ENCODE measurements at places on chromosomes 2 and 18.
A peak's percentile ranks its signal among the peaks of the same experiment; 100 is the strongest.

DNA sequence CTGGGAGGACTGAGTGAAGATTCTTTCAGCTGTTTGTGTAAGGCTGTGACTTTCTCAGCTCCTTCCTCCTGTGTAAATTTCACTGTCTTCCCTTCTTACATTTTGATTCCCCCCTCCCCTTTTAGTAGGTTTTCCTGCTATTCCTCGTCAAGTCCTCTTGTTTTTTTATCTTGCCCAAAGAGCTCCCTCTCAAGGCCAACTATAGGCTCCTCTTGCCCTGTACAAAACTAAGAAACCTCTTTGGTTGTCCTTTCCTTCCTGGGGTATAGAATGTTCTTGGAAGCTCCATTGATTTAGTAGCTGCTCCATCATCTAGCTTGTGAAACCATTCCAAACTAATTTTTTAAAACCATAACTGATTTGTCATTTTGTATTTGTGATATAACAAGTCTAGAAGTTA is 7.3 kb downstream of the CCDC121 start:
- no peak for DNase-seq

DNA sequence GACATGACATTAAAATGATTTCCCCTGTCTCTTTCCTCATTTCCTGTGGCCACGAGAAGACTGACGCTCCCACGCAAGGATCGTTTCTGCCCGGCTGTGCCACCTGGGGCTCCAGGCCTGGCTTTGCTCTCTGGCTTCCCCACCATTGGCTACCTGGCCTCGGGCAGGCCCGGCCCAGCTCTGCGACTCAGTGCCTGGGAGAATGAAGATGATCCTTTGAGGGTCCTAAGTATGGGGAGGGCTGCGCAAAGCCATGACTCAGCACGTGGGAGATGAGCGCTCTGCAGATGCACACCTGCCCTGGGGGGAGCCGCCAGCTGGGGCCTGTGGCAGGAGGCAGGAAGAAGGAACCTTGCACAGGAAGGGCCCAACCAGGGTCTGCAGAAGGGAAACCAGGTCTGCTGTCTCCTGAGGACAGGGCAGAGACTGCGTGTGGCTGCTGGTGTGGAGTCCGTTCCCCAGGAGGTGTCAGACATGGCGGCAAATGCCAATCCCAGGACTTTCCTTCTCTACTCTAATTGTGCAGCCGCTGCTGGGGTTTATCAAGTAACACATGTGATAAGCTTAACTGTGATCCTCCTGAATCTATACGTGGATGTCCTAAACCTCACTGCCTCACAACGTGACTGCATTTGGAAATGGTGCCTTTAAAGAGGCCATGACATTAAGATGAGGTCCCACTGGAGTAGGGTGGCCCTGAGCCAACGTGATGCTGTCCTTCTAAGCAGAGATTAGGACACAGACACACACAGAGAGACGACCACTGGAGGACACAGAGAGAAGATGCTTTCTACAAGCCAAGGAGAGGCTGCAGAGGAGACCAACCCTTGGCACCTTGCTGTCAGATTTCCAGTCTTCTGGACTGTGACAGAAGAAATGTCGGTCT is 32.9 kb downstream of the MBP start:
- no peak for DNase-seq

DNA sequence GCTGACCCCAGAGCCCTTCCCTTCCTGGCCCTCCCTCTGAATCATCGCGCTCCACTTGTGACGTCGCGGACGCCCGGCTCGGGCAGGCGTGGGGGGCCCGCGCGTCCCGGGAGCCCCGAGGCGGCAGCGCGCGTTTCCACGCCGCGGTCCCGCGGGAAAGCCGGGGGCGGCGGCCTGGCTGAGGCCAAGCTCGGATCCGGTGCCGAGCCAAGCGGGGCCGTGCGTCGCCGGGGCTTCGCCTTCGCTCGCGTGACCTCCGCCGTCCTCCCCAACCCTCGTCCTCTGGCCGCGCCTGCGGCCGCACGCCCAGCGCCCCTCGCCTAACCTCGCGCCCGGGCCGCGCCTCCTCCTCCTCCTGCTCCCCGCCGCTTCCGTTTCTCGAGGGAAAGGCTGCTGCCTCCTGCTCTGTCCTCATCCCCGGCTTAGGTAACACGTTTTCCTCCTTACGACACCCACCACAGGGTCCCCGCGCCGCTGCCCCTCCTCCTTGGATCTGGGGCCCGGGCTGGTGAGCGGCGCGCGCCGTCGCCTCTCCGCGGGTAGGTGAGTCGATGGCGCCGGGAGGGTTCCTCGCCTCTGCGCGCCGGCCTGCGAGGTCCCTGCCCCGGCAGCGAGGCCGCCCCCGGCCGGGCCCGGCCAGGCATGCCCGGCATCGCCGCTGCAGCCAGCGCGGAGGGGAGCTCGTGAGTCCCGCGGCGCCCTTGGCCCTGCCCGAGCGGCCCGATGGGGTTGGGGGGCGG is at the start of gene INPP1:
Gene INPP1, plus strand, starts transcription at position 54 of the 740 bp plus-strand sequence. CDS start 16,514 bp downstream, outside the sequence.
- peak; percentile 62 for DNase-seq

DNA sequence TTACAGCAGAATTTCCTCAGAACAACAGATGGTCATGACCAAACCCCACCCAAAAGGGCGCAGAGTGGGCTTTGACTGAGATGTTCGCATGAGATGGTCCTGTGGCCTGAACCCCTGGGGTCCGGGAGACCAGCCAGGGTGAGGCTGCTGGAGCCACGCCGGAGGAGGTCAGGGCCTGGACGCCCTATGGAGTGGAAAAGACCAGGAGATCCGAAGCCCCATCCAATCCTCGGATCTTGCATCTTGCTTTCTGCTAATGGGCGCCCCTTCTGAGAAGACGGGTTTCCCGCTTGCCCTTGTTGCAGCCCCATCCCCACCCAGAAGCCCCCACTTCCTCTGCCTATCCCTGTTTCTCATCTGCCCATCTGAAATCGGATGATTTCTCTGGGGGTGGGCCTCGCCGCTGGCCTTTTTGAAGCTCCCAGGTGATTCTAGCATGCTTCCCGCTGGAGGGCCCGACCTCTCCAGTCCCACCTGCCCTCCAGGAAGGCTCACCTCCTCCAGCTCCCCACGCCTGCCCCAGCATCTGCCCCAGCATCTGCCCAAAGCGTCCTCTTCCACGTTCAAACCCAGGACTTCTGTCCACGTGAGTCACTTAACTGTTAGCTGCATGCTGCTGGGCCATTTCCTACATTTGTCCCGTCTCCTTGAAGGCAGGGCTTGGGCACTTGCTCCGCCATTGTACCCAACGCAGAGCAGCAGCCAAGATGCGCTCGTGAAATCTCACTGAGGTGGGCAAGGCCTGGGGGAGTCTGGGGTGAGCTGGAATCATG is 4.3 kb upstream of the CNDP1 start:
- DNase-seq: no peak

GRCh38 chr2:122191331-122191730 is 435.9 kb downstream of the TSN start:
- DNase-seq: no peak

DNA sequence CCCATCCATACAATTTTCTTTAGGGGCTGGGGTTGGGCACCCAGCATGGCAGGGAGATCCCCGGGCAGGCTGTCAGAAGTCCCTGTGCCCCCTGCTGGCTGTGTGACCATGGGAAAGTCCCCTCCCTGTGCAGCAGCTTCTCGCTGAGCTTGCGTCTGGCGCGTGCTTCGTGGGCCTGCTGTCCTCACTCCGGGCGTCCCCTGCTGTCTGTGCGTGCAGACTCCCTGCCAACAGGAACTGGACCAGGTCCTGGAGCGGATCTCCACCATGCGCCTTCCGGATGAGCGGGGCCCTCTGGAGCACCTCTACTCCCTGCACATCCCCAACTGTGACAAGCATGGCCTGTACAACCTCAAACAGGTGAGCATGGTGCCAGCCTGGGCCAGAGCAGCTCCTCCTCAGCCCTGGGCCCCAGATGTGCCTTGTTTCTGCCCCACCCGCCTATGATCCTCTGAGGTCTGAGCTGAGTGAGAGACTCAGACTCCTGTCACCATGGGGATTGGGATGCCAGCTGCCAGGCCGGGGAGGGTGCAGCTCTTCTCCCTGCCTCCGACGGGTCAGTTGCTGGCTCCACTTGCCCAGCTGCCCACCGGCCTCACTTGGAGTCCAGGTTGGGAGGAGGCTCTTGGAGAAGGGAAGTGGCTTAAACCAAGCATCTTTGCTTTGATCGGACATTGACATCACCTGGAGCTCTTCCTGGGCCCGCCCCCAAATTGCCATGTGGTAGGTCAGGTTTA is 28.6 kb downstream of the IGFBP2 start:
- DNase-seq: peak; percentile 85

- no peak for DNase-seq
Observed at GRCh38 chr2:155145758-155146229, 447.3 kb downstream of the KCNJ3 start.

DNA sequence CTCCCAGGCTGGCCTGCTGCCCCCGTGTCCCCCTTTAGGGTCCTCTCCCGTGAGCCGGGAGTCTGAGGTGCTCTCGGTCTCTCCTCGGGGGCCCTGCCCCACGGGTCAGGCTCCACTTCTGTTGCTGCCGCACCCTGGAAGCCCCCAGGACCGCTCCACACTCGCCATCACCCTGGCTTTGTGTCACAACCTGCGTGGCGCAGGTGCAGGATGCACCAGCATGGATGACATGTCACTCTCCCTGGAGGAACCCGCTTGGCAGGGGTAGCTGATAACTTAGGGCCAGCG is 10.8 kb upstream of the ARHGEF4 start:
- no peak for DNase-seq

DNA sequence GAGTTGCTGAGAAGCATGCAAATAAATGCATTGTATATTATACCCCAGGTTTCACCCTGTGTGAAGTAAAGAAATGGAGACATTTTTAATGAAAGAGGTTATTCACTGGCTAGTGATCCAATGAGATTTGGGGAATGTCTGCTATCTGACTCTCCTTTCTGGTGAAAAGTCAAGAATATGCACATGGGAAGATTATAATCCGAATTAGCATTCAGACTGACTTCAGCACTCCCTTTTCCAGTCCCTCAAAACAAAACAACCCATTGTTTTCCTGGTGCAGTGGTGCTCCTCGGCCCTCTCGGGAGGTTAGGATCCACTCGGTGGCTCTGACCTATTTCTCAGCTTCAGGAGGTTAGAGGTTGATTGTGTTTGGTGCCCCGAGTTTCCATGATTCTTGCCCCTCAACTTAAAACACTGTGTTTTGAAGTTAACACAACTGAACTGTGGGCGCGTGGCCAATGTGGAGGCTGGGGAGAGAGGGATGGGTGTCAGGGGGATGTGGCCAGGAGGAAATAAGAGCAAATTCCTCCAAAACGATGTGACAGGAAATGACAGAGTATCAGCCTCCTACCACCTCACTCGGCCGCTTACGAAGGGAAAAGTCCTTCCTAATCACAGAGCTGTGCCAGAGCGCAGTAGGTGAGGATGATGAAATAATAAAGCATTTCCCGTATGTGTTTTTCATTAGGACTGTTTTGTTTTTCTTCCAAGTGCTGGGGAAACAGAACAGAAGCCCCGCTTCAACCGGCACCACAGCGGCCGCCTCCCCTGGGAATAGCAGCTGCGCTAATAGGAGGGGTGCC is 440.1 kb downstream of the MTX2 start:
- DNase-seq: no peak

DNA sequence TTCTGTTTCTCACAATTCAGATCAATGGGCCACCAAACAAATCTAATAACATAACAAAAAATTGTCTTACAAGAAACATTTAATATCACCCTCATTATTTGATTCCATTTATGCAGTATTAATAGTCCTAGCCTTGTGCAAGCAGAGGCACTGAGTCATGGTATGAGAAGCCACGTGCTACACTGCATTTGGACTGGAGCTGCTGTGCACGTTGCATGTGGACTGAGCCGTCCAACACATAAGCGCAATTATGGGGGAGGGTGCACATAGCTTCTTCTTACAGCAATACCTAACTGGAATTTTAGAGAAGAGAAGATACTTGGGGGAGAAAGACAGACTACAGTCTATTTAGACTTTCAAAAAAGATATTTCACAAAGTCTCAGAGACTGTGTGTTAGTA is 329.6 kb upstream of the ID2 start:
- DNase-seq: no peak

GRCh38 chr2:19439081-19439480 is 80.7 kb upstream of the OSR1 start:
- DNase-seq: no peak

DNA sequence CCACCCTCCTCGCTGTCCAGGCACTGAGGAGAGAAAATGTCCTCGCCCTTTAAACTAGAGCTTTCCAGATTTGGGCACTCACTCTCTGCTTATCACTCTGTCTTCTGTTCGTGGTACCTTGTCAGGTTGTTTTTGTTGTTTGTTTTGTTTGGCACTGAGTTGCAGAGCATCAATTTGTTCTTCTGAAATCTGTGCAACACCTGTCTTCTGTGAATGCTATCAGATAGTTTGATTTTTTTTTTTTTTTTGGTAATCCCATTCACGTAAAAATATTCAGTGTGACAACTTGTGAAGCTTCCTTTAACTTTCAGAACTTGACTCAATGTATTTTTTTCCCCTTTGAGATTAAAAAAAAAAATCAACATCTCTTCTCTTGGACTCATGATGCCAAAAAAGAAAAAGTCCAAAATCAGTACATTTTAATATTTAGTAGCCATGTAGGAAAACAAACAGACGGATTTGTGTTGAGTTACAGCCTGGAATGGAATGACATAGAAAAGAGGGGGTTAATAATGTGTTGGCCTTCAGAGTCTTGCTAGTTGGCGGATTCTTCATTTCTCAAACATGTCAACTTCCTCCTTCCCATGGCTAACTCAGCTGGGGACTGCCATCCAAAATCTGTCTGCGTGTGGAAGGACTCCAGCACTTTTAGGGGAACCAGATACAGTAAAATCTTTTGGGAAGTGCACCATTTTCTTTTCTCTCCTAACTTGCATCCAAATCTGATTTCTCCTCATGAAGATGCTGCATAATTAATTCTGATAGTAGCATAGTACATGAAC is 1.6 kb downstream of the TMEM178A start:
- DNase-seq: no peak

DNA sequence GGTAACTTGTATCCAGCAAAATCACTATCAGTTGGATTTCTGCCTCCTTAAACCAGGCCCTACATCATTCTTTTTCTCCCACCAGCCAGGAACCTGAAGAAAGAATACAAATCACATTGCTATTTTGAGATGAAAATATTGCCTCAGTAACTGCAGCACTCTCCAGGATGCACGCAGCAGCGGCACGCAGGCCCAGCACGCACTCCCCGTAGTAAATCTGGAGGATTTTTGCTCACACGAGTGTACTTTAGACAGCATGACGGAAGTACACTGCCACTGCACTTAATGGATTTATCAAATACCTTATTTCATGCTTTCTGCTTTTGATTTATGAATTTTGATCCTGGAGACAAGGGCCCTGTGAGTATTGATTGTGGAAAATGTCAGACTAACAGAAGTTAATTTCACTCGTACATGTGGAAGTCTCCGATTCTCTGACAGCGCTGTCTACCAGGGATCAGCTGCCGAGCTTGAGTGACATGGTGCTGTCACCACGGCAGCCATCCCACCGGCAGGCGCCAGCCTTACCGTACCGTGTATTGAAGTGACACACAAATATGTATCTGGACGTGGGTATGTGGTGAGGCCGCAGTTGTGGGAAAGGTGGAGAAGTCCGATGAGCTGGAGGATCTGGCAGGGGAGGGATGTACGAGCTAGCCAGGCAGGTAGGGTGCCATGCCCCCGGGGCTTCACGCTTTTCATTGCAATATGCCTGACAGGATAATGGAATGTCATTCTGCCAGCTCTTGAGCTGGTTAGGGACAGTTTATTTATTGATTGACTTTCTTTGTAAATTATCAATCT is 863.7 kb downstream of the GALR1 start:
- no peak for DNase-seq

- DNase-seq: no peak
Observed at GRCh38 chr2:27014771-27015433, 17.9 kb upstream of the TMEM214 start.

GRCh38 chr2:163570391-163570790 is 165.4 kb downstream of the FIGN start:
- DNase-seq: no peak

GRCh38 chr2:111239107-111239506 is 118.4 kb downstream of the BCL2L11 start:
- no peak for DNase-seq

GRCh38 chr2:30798536-30798991 is 8.7 kb downstream of the CAPN13 start:
- no peak for DNase-seq

Data from posterior cingulate gyrus (tissue), 11 donors.